Central memory CD4-positive, alpha-beta T cell (primary cell): ENCODE measurements at places on chromosomes 12 and 14.

DNA sequence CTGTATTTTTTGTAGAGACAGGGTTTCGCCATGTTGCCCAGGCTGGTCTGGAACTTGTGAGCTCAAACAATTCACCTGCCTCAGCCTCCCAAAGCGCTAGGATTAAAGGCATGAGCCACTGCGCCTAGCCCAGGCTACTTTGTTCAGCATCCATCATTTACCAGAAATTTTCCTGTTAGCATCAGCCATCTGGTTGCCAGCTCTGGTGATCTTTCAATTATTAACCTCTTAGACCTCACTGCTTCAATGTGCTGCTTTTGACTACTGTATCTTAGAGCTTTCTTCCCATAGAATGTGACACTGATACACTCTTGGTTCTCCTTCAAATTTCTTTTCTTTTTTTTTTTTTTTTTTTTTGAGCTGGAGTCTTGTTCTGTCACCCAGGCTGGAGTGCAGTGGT lies 5.4 kb upstream of the AMHR2 start:
- DNase-seq, result no peak

GRCh38 chr14:91185721-91186120 lies 58.8 kb downstream of the GPR68 start:
- no peak for DNase-seq

DNA sequence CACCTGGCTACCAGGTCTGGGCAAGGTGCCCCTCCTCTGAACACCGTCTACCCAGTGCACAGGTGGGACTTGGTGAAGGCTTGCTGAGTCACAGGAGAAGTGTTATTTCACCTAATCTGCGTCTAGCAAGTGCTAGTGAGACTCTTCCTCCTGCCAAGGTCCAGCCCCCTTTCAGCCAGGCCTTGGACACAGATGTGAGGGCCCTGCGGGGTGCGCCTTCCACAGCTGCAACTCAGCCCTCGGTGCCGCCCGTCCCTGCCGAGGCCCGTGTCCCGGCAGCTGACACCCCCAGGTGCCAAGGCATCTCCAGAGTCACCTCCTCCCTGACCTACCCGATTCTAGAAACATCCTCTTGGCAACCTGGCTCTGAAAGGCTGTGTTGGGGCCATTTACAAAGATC lies 55.1 kb downstream of the PRIMA1 start:
- no peak for DNase-seq

- no peak for DNase-seq
Observed at GRCh38 chr12:47910981-47911380, 6.2 kb upstream of the VDR start.

DNA sequence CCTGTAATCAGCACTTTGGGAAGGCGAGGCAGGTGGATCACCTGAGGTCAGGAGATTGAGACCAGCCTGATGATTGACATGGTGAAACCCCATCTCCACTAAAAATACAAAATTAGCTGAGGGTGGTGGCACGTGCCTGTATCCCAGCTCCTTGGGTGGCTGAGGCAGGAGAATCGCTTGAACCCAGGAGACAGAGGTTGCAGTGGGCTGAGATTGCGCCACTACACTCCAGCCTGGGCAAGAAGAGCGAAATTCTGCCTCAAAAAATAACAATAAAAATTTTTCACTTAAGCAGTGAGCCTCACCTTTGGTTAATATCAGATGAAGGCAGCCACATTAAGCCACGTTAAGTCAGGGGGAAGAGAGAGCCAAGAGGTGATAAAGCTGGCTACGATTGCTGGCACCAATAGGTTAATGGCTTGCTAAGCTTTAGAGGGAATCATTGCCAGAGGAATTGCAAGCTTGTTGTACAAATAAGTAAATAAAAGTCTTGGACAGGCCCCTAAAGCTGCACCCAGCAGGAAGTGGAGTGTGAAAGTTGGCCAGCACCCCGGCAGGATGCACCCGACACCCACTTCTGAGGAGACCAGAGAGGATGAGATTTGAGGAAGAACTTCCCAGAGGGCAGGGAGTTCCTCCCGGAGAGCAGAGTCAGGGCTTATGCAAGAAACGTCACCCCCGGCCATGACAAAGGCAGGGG lies 41.3 kb upstream of the TESC start:
- no peak for DNase-seq

DNA sequence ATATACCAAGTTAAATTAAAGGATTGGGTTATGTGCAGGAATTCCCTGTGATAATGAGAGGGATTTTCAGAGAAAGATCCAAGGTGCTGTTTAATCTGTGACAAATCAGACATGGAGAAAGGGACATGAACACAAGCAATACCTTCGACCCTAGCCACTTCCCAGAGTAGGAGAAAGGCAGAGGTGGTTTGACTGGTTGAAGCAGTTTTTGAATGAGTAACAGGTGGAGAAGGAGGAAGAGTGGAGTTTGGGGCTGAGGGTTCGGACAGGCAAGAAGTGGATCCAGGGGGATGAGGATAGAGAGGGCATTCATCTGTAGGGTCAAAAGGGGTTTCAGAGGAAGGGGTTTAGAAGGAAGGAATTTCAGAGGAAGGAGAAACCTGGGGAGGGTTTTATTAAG lies 27.4 kb upstream of the A2M start:
- DNase-seq, result no peak

DNA sequence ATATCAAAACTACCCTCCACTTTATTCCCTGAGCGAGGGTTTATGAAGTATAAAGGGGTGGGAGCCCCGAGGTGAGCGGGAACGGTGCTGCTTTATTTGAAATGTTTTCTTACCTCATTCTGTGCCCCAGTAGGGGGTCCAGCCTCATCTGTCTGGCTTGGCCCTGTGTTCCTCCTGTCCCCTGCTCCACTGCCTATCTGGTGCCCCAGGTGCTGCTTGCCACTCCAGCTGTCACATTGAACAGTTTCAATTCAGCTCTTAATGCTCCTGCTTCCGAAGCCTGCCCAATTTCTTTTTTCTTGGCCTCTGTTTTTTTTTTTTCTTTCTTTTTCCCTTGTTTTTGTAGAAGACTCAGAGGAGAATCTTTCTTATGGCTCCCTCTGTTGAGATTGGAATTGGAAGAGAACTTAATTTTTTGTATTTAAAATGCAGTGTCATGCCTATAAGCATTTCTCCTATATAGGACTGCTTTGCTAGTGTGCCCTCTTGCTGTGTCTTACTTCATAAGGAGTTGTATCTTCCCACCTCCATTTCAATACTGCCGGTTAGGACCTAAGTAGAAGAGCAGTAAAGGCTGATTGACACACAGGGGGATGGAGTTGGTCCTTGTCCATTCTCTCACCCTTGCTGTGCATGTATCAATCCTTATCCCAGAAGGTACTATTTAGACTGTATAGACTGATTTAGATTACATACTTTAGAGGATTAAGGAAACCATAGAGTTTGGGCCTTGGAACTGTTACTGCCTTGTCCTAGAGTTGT lies 2.3 kb downstream of the ATXN7L3B start:
- no peak for DNase-seq

DNA sequence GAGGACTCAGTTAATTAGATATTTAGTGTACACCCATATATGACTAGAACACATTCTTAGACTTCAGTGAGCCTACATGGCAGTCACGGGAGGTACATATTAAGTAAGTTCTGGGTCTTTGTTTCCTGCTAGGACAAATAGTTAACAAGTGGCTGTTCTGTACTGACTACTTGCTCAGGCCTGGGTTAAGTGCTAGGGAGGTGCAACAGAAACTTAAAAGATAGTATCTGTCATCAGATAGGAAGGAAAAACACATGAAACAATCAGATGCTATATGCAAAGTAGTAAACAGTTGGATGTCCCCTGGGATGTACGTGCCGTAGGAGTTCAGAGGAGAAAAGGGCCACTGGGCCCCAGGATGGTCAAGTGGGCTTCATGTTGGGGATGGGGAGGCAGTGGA lies 59.5 kb downstream of the SLC4A8 start:
- DNase-seq, result no peak

- DNase-seq, result no peak
Observed at GRCh38 chr14:56678838-56679237, 99.2 kb downstream of the TMEM260 start.

DNA sequence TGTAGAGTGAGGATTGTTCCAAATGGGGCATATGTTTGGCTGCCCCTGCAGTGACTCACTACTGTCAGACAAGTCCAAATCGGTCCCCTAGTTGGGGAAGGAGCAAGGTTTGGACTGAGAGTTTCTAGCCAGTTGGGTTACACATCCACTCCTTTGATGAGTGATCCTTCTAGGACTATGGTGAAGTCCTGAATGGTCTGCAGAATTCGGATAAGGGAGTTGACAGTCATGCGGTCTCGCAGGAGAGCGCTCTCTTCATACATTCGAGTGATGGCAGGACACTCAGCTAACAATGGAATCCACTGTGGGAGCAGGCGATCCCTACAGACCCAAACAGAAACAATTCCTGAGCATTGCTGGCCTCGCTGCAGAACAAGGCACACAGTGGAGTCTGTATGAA lies 61.5 kb upstream of the SINHCAF start:
- DNase-seq, result no peak
